ENCODE measurements at places on chromosomes 16 and 17.

GRCh38 chr16:1505073-1505844 is 12.1 kb downstream of the TELO2 start:
- no peak for DNase-seq

- DNase-seq = no peak
Observed at GRCh38 chr17:41343029-41343428, 7.6 kb downstream of the KRT33A start.

- DNase-seq = no peak
Observed at GRCh38 chr16:81238296-81239011, at the start of gene BCO1. BCO1 (plus strand) TSS chr16:81238689; CDS start chr16:81238909, 220 bp downstream.

DNA sequence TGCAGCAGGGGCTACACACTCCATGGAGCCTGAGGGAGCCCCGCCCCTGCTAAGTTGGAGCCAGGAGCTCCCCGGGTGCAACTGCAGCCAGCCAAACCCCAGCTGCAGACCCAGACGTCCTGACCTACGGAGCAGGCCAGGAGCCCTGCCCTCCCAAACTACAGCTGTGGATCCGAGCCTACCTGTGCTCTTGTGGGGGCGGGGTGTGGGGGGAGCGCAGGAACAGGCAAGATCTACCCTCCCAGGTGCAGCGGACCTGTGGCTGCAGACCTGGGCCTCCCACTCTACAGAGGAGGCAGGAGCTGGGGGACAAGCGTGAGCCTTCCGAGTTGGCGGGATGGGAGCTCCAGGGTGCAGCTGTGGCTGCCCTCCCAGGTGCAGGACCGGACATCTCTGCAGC is 29.7 kb upstream of the MYLK3 start:
- no peak for DNase-seq

GRCh38 chr16:29820730-29821642 is 724 bp downstream of the MVP start:
- no peak for DNase-seq

DNA sequence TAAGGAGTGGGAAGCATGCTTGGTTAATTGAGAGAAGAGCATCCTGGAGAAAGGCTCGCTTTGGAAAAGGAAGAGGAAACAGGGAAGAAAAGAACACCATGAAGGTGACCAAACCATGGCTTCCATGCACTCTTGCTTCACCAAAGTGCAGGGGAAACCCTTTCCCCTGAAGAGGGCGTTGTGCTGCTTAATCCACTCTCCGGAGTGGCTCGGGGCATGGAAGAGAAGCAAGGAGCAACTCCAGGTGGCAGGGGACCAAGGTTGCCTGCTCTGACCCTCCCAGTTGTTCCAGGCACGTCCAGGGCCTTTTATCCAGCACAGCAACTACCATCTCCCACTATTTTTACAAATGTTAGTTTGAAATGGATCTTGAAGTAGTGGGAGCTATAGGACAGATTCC is 108.1 kb downstream of the STX8 start:
- no peak for DNase-seq
